ENCODE measurements at places on chromosomes 7 and 10. TPM values are rescaled to one million over a fixed set of nuclear protein-coding genes. Genes with fewer than 3 reads are reported as not detected.

DNA sequence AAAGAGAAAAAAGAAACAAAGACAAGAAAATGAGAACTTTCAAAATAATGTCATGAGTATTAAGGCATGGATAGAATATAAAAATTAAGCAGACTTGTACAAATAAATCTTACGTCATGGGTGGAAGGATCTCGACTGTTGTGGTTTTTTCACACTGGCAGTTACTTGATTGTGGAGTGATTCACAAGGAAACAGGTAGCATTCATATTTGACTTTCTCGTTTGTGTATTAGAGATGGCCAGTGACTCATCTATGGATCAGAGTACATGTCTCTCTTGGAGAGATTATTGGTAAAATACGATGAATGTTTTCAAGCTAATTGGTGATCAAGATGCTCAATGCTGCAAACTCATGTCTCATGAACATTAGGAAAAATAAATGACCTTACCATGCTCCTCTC is 564.3 kb downstream of the GATA3 start:
- DNase-seq, result no peak

MYL7 gene
- 0.37 TPM for polyA plus RNA-seq

SPOCK2 gene
- polyA plus RNA-seq, result 163 TPM

MKI67 gene
- polyA plus RNA-seq, result 46.6 TPM

AKR1B15 gene
- not detected for polyA plus RNA-seq

APBB1IP gene
- 1.8 TPM for polyA plus RNA-seq

- no peak for DNase-seq
Measured at GRCh38 chr7:6156734-6157133, 115.7 kb downstream of the CYTH3 start.

- DNase-seq, result no peak
Measured at GRCh38 chr10:32948451-32948850, 9.6 kb downstream of the ITGB1 start.

DNA sequence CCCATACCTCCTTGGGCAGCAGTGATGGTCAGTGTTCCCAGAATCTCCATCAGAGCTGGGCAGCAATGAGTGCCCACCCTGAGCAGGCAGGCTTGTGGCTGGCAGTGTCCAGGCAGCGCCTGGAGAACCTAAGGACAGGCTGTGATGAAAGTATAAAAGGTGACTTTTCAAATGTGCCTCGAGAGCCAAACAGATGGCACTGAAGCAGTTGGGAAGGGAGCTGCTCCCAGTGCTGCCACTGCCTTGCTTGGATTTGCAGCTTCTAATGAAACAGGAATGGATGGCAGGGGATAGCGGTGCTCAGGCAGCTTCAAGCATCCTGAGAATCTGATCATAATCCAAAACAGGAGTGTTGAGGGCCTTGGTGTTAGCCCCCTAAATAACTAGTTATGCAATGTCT is 179.8 kb upstream of the AOAH start:
- no peak for DNase-seq

GRCh38 chr7:768881-769504 is 41.9 kb upstream of the PRKAR1B start:
- DNase-seq, result no peak

Data from right renal pelvis (tissue), 4 donors.